ENCODE measurements at places on chromosomes 6 and 20.

GRCh38 chr6:152598901-152599537 lies 38.1 kb downstream of the SYNE1 start:
- DNase-seq: no peak

- DNase-seq: no peak
These were observed 1.2 kb downstream of the DNMT3B start for GRCh38 chr20:32763202-32764004.

GRCh38 chr6:43024436-43024835 lies 3.0 kb downstream of the RRP36 start:
- DNase-seq: no peak

DNA sequence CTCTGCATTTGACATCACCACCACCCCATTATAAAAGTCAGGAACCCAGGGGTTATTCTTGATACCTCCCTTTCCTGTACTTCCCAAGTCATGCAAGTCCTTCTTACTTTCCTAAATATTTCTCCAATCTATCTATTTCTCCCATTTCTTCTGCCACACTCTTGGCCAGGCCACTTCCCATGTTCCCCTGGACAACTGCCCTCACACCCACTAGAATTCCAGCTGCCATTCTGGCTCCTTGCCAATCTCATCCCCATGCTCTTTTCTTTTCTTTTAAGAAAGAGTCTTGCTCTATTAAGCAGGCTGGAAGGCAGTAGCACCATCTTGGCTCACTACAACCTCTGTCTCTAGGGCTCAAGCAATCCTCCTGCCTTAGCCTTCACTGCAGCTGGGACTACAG lies 15.2 kb downstream of the DEFB132 start:
- no peak for DNase-seq

- no peak for DNase-seq
These were observed 123.2 kb downstream of the BACH2 start for GRCh38 chr6:90173262-90173925.

- no peak for DNase-seq
These were observed 13.7 kb upstream of the RTF2 start for GRCh38 chr20:56454754-56455153.

DNA sequence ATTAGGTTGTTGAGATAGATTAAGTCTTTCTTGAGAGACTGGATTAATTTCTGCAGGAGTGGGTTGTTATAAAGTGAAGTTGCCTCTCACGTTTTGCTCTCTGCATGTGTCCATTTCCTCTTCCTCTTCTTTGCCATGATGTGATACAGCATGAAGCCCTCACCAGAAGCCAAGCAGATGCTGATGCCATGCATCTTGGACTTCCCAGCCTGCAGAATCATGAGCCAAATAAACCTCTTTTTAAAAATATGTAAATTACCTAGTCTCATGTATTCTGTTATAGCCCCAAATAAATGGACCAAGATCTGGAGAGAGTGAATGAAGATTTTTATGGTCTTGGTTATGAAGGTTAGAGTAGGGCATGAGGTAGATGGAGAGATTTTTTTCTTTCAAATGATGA lies 111.6 kb upstream of the MAN1A1 start:
- DNase-seq: no peak

- no peak for DNase-seq
These were observed 298.8 kb downstream of the FOXA2 start for GRCh38 chr20:22285555-22285954.

GRCh38 chr6:35970181-35970580 lies 49.3 kb upstream of the SRPK1 start:
- peak; percentile 72 for DNase-seq

GRCh38 chr6:52352239-52353018 lies 9.5 kb upstream of the PAQR8 start:
- DNase-seq: peak; percentile 97

Measured in HCEC 1CT (cell line).